ENCODE measurements at places on chromosomes 16 and 17.

DNA sequence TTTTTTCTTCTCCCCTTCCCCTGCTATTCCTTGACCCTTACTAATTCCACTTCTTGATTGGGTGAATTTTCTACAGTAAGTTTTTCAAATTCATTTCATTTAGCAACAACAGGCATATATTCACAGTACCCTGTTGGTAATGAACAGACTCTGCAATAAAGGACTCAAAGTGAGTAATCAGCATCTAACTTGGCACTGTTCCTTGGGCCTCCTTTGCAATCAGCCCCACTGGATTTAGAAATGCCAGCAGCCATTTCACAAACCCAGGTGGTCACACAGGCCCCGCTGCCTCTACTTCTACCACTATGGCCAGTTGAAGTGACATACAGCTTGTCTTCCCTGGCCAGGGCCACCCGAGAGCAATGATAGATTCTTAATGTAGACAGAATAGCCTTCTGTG is 113.8 kb downstream of the CYB561 start:
- DNase-seq = no peak

- no peak for DNase-seq
Observed at GRCh38 chr16:4298761-4299522, 16.9 kb upstream of the GLIS2 start.

- DNase-seq = no peak
Observed at GRCh38 chr16:79685871-79686270, 85.3 kb upstream of the MAF start.

DNA sequence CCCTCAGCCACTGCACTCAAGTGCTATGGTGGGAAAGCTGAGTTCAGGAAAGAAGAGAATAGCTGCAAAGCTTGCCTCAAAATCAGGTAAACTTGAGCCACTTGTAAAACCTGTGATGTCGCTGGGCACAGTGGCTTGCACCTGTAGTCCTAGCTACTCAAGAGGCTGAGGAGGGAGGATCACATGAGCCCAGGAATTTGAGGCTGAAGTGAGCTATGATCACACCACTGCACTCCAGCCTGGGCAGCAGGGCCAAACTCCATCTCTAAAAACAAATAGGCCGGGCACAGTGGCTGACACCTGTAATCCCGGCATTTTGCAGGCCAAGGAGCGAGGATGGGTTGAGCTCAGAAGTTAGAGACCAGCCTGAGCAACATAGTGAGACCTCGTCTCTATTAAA is 26.4 kb upstream of the SMURF2 start:
- no peak for DNase-seq

DNA sequence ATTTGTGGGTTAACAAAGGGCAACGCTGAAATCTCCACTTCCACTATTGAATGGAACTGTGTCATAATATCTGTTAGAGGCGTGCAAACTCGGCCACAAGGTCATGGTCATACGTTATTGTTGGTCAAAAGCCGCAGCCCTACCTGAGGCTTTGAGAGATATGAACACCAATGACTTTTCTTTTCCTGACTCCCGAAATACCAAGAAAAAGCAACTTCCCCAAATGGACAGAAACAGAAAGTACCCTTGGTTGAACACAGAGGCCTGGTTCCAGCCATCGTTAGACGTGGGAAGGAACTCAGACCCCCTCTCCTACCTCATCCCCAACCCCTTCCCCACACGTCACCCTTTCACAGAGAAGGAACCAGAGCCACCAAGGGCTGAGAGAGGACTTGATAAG is 1.4 kb upstream of the PIK3R5 start:
- DNase-seq = peak; percentile 45

DNA sequence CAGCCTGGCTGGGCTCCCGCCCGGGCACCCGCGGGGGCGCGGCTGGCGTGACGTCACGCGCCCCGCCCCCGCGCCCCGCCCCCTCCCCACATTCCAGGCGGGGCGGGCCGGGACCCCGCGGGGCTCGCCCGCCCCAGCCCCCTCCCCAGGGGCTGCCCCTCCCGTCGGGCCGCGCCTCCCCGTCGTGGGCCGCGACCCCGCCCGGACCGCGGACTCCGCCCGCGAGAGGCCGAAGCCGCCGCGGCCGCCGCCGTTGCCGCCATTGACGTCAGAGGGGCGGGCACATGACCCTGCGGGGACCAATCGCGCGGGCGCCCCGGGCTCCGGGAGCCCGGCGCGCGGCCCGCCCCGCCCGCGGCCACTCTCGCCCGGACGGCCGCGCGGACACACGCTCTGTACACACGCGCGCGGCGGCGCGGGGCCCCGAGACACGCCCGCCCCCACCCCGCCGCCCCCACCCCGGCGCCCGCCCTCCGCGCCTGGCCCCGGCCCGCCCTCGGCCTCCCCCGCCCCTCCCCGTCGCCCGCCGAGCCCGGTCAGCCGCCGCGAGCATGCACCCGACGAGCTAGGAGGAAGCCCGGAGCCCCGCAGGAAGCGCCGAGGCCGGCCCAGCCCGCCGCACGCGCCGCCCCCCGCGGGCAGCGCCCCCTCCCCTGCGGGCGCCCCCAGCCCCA is at the start of gene CMIP:
Gene CMIP (plus strand): TSS at position 361 of the 674 bp plus-strand sequence.
- DNase-seq = peak; percentile 80

- no peak for DNase-seq
Observed at GRCh38 chr16:8572919-8573724, 17.2 kb downstream of the TMEM114 start.

DNA sequence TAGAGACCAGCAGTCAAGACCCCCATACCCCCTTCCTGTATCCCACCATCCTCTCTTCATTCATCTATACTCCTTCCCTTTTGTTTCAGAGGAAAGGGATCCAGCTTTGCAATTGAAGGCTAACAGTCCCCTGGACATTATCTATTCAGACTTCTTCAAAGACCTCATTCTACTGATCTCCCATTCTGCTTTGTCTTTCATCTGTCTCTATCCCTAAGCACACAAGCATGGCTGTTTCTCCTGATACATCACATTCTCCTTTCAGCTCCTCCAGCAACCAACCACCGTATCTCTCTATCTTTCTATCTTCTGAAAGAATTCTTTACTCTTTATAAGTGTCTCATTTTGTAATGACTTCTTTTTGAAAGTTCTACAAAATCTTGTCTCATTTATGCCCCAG is 9.7 kb upstream of the ARHGAP17 start:
- DNase-seq = no peak

GRCh38 chr16:59328961-59329360 is 594.8 kb upstream of the GOT2 start:
- DNase-seq = no peak

DNA sequence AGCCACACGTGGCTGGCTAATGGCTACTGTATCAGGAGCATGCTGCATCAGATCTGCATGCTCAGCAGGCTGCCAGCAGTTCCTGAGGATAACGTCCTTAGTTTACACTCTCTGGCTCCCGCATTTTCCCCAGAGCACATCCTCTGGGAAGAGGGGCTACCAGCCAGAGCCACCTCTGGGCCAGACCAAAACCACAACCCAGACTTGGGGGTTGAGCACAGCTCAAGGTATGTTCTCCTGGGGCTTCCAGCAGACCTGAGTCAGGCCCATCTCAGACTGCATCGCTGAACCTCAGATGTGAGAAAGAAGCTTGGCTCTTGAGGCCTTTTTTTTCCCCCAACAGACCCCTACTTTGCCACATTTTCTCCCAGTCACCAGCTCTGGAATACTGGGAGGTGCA is 23.7 kb upstream of the WSCD1 start:
- no peak for DNase-seq

DNA sequence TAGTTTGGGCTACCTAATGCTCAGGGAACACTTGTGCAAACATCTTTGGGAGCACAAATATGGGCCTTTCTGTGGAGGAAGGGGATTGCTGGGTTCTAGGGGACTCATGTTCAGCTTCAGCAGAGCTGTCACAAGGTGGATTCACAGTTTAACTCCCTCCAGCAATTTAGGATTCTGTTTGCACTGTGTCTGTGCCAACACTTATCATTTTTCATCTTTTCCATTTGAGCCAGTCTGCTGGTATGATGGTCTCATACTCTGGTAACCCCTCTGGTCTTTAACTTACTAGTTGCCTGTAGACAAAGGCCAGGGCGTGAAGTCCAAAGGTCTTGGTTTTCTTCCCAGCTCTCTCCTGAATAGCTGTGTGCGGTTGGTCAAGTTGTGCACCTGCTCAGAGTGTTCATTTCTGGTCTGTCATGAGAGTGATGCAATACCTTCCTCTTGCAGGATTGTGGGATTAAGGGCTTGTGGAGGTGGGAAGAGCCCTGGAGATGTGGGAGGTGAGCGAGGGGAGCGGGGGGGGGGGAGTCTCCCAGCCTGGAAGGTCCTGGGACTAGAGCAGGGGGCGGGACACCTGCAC is 152.6 kb downstream of the CMIP start:
- DNase-seq = no peak

DNA sequence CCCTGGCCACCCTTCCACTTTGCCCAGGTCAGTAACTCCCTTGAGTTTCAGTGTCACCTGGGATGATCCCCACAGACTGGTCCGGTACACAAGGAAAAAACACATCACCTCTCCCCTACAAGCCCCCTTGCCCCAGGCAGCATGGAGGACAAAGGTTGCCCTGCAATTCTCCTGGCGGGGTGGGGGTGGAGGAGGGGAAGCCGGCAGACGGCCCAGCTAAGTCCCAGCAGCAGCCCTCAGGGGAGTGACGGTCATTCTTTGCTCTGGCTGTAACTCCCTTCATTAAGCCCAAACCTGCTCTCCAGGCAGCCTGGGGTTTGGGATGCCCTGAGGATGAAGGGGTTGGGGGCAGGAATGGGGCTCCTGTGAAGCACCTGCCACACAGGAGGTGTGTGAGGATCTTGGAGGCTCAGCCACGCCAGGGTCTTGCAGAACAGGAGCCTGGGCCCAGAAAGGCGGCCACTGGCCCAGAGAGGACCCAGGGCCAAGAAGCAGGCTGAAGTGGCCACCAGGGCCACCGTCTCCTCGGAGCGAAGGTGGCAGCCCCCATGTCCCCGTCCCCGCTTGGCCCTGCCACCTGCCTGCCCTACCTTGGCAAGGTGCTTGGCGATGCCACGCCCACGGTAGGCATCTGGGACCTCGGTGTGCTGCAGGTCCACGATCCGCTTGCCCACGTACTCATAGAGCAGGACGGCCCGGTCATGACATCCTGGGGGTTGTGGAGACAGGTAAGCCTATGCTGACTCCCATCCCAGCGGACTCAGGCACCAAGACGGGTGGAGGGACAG is 9.5 kb downstream of the NATD1 start:
- no peak for DNase-seq

- no peak for DNase-seq
Observed at GRCh38 chr17:48373130-48373830, 56.7 kb downstream of the SKAP1 start.

DNA sequence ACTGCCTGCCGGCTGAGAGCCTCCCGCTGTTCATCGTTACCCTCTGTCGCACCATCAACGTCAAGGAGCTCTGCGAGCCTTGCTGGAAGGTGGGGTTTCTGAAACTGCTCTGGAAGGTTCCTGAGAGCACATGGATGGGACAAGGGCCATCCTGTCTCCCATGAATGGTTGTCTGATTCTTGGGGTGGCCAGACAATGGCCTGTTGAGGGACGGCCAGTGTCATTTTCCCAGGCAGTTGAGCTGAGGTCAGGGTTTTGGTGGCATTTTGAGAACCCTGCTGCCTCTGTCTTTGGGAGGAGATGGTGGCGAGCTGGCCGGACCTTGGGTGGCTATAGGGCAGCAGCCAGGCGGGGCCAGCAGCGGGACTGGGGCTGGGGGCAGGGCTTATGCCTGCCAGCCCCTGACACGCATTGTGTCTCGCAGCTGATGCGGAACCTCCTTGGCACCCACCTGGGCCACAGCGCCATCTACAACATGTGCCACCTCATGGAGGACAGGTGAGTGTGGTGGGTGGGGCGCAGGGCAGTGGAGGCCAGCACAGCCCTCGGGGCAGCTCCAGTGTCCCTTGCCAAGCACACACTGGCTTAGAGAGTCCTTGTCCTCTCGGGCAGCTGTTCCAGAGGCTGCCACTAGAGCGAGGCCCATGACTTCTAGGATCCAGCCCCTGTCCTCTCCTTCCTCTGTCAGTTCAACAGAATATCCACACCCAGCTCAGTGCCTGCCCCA is 9.1 kb downstream of the TSC2 start:
- no peak for DNase-seq

DNA sequence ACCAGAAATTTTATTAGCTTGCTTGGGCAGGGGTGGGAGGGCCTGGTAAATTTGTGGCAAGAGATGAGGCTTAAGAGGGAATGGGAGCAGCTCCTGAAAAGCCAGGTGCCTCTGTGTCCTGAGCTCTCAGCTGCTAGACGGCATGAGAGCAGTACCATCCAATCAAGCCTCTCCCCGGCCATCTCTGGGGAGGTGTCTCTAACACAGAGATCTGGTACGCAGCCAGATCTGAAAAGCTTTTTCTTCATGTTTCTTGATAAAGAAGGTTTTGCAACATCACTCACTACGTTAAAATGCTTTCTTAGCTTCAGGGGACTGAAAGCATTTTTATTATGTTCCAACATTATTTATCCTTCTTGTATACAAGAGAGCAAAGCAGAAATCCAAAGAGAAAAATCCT is 488.2 kb downstream of the RBFOX1 start:
- no peak for DNase-seq

DNA sequence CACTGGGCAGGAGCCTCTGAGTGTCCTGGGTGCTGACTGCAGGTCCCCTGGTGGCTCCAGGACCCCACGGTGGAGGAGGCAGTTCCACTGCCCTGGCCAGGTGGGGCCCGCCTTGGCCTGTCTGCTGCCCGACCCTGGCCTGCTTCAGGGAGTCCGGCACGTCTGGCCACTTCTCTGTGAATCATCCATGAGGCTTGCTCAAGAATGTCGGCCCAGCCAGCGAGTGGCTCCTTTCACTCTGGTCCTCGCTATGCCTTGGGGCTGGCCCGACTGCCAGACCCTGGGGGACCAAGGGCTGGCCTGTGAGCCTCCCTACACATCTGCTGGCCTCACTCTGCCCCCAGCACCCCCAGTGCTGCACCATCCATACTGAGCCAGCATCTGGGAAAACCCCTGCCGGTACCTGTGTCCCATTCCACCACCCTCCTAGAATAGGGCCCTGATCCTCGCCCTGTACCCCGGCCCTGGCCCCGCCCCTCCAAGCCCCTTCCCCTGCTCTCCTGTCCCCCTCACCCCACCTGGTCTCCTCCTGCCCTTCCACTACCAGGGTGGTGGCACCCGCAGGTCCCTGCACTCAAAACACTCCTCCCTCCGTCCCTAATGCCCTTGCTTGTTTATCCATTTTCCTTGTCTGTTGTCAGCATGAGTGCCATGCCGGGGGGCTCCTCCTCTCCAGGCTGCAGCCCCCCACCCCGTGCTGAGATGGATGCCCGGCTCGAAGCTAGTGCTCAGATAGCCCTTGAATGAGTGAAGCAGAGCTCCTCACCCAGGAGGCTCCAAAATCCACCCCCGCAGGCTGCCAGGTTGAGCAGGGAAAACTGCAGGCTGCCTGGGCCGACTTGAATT is 35.5 kb downstream of the ADCY7 start:
- DNase-seq = no peak

DNA sequence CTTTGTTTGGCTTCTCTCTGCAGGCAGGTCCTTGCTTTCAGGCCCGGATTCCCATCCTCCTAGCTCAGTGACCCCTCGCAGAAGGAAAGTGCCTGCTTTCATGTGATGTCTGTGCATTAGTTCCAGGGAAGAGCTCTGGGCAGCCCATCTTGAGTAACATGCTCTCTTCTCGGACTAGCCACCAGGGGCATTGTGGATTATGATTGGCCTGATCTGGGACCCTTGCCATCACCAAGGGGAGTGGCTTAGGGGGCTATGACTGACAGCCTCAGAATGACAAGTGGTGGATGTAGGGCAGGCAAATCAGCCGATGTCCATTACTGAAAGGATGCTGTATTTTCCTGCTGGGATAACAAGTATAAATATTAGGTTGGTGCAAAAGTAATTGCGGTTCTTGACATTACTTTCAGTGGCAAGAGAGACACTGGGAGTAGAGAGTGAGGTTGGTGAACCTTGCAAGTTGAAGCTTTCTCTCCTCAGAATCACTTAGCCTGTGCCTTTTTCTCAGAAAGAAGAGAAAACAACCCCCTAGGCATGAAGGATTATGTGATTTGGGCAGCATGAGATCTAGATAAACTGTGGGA is 71.5 kb upstream of the MPHOSPH6 start:
- no peak for DNase-seq

All from stimulated activated effector memory CD8-positive, alpha-beta T cell treated with anti-CD3 and anti-CD28 coated beads, Interleukin-12 subunit alpha, Interleukin-12 subunit beta, amount 100 ng/mL, for 72 hours (primary cell).